ENCODE measurements at places on chromosomes 5 and 9. TPM values are rescaled to one million over a fixed set of nuclear protein-coding genes. Genes with fewer than 3 reads are reported as not detected.

DNA sequence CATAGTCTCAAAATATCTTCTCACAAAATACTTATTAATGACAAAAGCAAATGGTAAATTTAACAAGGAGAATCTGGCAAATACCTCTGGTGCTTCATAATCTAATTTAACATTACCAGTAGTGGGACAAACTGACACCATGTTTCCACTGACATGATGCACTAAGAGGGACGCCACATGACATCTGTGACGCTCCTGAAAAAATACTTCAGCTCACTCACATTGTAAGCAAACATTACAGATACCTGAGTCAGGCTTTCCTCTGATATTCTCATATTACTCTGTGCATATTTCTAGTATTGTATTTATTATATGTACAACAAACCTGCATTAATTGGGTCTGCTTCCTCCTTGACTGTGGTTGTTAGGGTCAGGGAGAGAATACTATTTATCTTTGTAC, 56.7 kb upstream of the OSMR start:
- no peak for DNase-seq
- H3K4me3 ChIP-seq = no peak overlapping the region
- no peaks in the 10 kb centered on the region for H3K4me1 ChIP-seq

DNA sequence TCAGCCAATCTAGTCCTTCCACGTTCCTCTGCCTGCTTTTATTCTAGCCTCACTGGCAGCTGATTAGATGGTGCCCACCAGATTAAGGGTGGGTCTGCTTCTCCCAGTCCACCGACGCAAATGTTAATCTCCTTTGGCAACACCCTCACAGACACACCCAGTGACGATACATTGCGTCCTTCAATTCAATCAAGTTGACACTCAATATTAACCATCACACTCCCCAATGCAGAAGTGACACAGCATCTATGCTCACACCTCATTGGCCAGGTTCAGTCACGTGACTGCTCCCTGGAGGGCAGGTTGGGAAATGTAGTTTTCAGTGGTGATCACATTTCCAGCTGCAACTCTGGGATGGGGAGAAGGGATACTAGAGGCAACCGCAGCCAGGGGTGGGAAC, 13.0 kb downstream of the SUSD3 start:
- H3K27me3 ChIP-seq = no peaks in the 10 kb centered on the region
- no peak overlapping the region for H3K27ac ChIP-seq
- no peaks in the 10 kb centered on the region for H3K4me1 ChIP-seq
- H3K36me3 ChIP-seq = no peaks in the 10 kb centered on the region
- DNase-seq = no peak

GRCh38 chr5:173312821-173313220, 15.4 kb downstream of the STC2 start:
- no peaks in the 10 kb centered on the region for H3K27me3 ChIP-seq
- no peak for DNase-seq
- H3K4me3 ChIP-seq = no peak overlapping the region
- no peak overlapping the region for H3K27ac ChIP-seq
- no peaks in the 10 kb centered on the region for H3K36me3 ChIP-seq

- H3K4me3 ChIP-seq = no peak overlapping the region
- H3K36me3 ChIP-seq = no peaks in the 10 kb centered on the region
- H3K4me1 ChIP-seq = no peaks in the 10 kb centered on the region
- no peaks in the 10 kb centered on the region for H3K27me3 ChIP-seq
Observed at GRCh38 chr9:85872463-85872862, 68.5 kb upstream of the NAA35 start.

Gene PTPN3
- polyA plus RNA-seq = 33.7 TPM

DNA sequence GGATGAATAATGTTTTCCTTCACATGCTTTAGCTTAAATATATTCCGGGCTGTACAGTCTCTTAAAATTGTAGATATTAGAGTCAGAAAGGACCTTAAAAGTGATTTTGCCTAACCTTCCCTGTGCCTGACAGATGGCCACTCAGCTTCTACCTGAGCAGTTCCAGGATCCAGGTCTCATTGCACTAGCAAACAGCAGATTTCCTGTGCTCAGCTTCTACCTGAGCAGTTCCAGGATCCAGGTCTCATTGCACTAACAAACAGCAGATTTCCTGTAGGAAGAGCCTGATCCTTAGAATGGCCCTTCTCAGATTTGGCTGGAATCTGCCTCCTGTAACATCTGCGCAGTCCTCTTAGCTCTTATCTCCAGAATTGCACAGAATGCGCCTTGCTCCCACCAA, 219.8 kb downstream of the AOPEP start:
- H3K27ac ChIP-seq = no peak overlapping the region
- no peaks in the 10 kb centered on the region for H3K27me3 ChIP-seq

DNA sequence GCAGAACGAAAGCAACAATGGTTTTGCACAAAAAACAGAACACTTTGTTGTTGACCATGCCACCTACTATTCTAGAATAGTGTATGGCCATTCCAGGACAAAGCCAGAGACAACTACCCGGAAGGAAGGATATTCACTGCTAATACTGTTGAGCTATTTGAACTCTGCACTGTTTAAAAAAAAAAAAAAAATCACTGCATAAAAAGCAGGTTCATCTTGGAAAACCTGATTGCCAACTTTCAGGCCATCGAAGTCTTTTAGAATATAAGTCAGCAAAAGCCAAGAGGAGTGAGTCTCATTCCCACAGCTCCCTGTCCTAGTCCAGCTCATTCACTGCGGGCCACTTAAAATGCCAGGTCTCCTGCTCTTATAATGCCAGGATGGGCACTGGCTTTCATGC, 4.0 kb downstream of the ENC1 start:
- no peak overlapping the region for H3K4me3 ChIP-seq
- H3K27ac ChIP-seq = no peak overlapping the region

DNA sequence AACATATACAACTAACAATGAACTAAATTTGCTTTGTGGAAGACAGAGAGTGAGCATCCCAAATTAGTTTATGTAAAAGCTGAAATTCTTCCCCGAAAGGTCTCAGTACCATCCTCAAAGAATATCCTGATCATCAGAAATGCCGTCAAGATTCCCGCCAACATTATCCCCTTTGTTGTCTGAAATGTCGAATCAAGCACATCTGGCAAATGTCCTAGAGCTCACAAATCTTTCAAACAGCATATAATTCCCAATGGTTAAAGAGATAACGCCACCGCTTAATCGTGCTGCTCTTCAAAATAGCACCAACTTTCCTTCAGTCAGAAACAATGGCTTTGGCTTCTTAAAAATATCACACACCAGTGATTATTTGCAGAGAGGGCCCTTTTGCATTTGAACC, 23.8 kb downstream of the MORN5 start:
- H3K27ac ChIP-seq = no peak overlapping the region
- H3K4me3 ChIP-seq = no peak overlapping the region
- DNase-seq = no peak
- no peaks in the 10 kb centered on the region for H3K4me1 ChIP-seq

DNA sequence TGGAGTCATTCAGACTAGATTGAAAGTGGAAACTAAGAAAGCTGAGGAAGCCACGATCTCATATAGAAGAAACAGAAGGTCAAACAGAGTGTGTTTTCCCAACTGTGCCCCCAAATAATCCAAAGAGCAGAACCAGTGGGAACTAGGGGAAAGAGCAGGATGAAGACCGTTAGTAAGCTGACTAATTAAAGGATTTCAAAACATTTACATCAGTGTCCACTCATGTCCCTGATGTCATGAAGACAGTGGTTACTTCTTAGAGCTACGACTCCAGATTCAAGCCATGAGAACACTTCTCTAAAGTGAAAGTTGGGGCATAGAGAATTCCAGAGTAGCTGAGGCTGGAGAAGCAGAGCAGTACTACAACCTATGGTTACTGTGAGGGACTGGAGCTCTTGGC, 119.6 kb upstream of the SLC12A2 start:
- no peak for DNase-seq
- H3K4me3 ChIP-seq = no peak overlapping the region
- H3K27ac ChIP-seq = no peak overlapping the region
- no peaks in the 10 kb centered on the region for H3K36me3 ChIP-seq
- H3K4me1 ChIP-seq = no peaks in the 10 kb centered on the region

DNA sequence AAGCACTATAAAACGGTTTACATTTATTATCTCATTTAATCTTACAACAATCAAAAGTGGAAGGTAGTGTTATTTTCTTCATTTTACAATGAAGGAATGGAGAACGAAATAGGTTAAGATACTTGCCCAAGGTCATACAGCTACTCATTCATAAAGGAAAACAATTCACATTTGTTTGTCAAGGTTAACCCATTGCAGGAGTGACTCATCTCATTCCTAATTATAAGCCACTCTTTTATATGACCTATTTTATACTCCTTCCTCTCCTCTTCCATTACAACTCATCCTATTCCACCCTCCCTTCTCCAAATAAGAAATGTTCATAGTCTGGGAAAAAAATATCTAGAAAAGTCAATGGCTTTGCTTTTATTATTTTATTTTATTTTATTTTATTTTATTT, 29.6 kb downstream of the CRHBP start:
- no peaks in the 10 kb centered on the region for H3K4me1 ChIP-seq
- H3K36me3 ChIP-seq = no peaks in the 10 kb centered on the region
- H3K27me3 ChIP-seq = no peaks in the 10 kb centered on the region
- H3K4me3 ChIP-seq = no peak overlapping the region
- DNase-seq = no peak

GRCh38 chr9:137952976-137953666, 75.5 kb downstream of the CACNA1B start:
- no peaks in the 10 kb centered on the region for H3K36me3 ChIP-seq
- H3K4me1 ChIP-seq = no peaks in the 10 kb centered on the region
- no peak for DNase-seq
- H3K4me3 ChIP-seq = no peak overlapping the region
- H3K27me3 ChIP-seq = no peaks in the 10 kb centered on the region
- H3K27ac ChIP-seq = no peak overlapping the region

Gene C9orf153
- not detected for polyA plus RNA-seq

Gene INIP
- 14.5 TPM for polyA plus RNA-seq

DNA sequence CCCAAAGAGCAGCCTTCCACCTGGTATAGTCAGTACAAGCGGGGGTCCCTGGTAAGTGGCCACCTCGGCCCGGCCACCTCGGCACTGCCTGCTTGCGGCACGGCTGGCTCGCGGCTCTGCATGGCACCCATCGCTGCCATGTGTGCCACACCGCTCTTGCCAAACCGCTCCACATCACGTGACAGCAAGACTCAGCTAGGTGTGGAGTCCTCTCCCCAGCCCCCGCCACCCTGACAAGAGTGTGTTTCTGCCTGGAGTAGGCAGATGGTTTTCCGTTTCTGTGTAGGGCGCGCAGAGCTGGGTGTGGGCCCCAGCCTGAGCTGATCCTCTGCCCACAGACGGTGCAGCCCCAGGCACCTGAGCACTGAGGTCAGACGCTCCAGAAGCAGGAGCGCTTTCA, 50.5 kb upstream of the FCN2 start:
- no peaks in the 10 kb centered on the region for H3K27me3 ChIP-seq
- H3K27ac ChIP-seq = no peak overlapping the region
- H3K4me1 ChIP-seq = no peaks in the 10 kb centered on the region
- DNase-seq = peak; percentile 70
- no peak overlapping the region for H3K4me3 ChIP-seq

DNA sequence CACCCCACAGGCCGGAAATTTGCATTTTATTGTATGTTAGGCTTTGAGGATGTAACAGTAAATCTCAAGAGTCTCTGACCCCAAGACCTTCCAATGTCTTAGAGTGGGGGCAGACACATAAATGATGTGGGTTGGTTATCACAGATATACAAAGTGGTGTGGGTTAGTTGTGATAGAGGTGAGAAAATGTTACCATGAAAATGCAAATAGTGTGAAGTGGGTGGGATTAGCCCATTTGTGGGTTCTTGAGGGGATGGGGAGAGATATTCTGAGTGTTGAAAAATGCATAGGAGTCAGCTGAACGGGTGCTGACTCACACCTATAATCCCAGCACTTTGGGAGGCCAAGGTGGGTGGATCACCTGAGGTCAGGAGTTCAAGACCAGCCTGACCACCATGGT, 7.9 kb upstream of the RNF145 start:
- no peaks in the 10 kb centered on the region for H3K36me3 ChIP-seq
- H3K27me3 ChIP-seq = no peaks in the 10 kb centered on the region
- H3K4me1 ChIP-seq = peaks cover 5% of the 10 kb centered on the region
- no peak overlapping the region for H3K4me3 ChIP-seq

DNA sequence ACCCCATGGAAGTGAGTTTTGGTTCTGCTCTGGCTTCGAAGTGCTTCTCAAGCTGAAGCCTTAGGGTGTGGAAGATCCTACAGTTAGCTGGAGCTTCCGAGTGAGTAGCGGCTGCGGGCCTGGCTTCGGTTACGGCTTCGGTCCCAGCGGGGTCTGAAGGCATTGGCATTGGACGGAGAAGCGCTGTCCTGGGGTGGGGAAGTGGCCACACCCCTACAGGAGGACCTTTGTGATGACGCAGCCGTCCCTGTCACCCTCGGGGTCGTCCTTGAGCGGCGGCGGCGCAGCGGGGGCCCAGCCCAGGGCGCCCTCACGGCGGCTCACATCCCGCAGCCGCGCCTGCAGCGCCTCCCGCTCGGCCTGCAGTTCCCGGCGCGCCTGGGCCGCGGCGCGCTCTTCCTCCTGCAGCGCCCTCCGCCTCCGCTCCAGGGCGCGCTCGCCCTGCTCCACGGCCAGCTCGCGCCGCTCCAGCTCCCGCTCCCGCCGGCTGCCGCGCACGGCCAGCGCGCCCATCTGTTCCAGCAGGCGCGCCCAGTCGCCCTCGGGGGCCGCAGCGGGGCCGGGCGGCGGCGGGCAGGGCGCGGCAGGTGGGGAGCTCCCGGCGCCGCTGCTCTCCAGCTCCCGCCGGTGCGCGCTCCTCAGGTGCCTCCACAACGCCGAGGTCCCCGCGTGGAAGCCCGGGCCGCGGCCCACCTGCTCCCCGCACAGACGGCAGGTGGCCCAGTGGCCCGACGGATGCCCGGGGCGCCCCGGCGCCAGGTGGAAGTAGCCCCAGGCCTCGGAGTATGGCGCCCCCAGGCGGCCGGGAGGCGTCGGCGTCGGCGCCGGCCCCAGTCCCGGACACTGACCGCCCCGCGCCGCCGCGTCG, 9.9 kb downstream of the ZBED3 start:
- peaks cover 5% of the 10 kb centered on the region for H3K36me3 ChIP-seq
- H3K27me3 ChIP-seq = no peaks in the 10 kb centered on the region
- H3K4me3 ChIP-seq = no peak overlapping the region
- no peak overlapping the region for H3K27ac ChIP-seq

GRCh38 chr9:105320568-105320967, 76.1 kb downstream of the SLC44A1 start:
- H3K4me3 ChIP-seq = no peak overlapping the region
- no peaks in the 10 kb centered on the region for H3K27me3 ChIP-seq
- no peak overlapping the region for H3K27ac ChIP-seq
- H3K4me1 ChIP-seq = peaks cover 6% of the 10 kb centered on the region
- no peak for DNase-seq
- no peaks in the 10 kb centered on the region for H3K36me3 ChIP-seq

DNA sequence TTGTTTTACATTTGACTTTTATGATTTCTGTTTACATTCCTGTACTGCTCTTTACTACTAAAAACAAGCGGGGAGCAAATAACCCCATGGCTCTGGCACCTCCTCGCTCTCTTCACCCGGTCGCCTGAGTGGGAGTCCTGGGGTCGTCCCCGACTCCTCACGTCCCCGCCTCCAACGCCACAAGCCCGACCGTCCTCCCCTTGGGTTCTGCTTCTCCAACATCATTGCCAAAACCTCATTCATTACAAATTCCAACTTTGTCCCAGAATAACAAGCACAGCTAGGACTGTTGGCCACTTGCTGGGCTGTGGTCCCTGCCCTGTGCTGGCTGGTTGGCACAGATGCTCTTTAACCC, 35.1 kb downstream of the MRPL36 start:
- peaks cover 3% of the 10 kb centered on the region for H3K27me3 ChIP-seq
- no peak for DNase-seq
- no peaks in the 10 kb centered on the region for H3K4me1 ChIP-seq
- H3K27ac ChIP-seq = no peak overlapping the region
- no peaks in the 10 kb centered on the region for H3K36me3 ChIP-seq
